ENCODE measurements at places on chromosomes 11 and 22. TPM values are rescaled to one million over a fixed set of nuclear protein-coding genes. Genes with fewer than 3 reads are reported as not detected.

DNA sequence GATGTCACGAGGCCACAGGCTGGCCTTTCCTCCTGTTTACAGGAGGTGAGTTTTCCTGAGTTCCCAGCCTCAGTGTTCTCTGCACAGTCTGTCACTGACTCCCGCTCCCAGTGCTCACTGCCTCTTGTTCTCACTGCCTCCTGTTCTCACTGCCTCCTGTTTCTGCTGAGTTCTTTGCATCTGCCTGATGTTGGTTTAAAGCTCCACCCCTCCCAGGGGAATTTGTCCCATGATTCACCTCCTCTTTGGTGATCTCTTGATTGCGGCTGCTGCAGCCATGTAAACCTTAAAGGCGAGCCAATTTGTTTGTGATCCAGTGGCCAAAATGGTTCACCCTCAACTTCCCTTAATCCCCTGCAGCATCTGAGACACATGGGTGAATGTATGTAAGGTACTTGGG is 6.0 kb upstream of the TUBA8 start:
- peak; percentile 27 for DNase-seq

The OR51E2 gene
- not detected for total RNA-seq

GRCh38 chr11:13701506-13701905 is 33.0 kb downstream of the FAR1 start:
- DNase-seq = no peak

- DNase-seq = peak; percentile 82
These were observed 198.5 kb upstream of the CTSC start for GRCh38 chr11:88535916-88536547.

GRCh38 chr22:18985780-18986179 is 49.7 kb upstream of the PRODH start:
- DNase-seq = no peak

- no peak for DNase-seq
These were observed 33.1 kb downstream of the EIF3F start for GRCh38 chr11:8020244-8020597.

The MOGAT2 gene
- 0.07 TPM for total RNA-seq

DNA sequence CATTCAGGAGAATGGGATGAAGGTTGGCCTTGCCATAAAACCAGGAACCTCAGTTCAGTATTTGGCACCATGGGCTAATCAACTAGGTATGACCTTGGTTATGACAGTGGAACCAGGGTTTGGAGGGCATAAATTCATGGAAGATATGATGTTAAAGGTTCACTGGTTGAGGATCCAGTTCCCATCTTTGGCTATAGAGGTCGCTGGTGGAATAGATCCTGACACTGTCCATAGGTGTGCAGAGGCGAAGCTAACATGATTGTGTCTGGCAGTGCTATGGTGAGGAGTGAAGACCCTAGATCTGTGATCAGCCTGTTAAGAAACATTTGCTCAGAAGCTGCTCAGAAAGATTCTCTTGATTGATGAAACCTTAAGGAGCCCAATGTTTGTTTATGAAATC is 5.7 kb downstream of the NF2 start:
- DNase-seq = no peak
